ENCODE measurements at places on chromosomes 3 and 15.
A peak's percentile ranks its signal among the peaks of the same experiment; 100 is the strongest.

DNA sequence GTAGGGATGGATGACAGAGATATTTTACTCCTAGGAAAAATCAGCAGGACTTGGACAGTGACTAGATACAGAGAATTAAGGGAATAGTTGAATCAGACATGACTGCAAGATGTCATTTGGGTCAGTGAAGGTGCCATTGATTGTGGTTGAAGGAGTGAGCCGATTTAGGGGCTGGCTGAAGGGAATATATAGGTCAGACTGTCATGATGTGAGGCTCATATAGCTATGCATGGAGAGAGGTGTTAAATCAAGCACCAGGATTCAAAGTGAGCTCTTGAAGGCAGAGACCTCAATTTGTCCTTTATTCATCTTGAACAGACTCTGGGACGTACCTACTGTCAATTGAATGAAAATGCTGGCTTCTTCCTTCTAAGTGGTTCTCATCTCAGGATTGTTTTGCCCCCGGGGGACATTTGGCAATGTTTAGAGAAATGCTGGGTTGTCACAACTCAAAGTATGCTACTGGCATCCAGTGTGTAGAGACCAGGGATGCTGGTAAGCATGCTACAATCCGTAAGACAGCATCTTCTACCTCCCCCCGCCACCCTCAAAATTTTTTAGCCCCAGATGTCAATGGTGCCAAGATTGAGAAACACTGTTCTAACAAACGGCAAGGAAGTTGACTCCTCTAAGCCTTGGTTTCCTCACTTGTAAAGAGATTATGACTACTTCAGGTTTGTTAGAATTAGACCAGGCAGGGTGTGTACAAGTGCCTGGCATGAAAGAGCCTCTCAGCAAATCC is 7.8 kb downstream of the ATP2C1 start:
- no peak for DNase-seq

DNA sequence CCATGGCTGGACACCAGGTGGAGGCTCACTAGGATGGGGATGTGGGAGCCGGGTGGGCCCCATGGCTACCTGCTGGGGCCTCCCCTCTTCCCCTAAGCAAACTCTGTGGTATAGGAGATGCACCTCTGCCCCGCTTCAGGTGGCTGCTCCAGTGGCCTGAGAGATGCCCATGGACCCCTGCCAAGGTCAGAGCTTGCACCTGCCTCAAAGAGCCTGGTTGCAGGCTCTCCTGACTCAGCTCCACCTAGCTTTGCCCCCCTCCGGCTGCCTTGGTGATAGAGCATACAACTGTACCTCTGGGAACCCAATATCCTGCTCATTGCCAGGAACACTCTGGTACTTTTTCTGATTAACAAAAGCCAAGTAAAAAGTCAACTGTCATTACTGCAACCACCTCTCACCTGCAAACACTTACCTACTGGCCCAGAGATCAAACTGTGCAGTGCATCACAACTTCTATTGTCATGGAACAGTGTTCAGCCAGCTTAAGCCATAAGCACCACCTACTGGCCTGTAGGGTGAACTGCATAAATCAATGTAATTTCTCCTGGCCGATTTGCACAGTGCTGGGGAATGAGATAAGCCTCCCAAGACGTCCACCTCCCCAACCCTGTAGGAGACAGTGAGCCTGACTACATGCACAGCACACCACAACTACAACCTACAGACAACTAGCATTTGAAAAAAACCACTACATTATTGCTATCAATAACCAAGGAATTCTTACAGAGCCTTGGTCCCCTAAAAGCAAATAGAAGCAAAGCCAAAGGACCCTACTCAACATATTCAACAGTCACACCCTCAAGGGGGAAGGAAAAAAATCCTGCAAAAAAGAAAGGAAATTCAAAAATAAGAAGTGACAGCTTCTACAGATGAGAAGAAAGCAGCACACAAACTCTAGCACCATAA is 352.4 kb upstream of the ARHGEF26 start:
- peak; percentile 66 for DNase-seq

GRCh38 chr3:12752102-12752501 is 7.0 kb downstream of the TMEM40 start:
- DNase-seq = no peak

DNA sequence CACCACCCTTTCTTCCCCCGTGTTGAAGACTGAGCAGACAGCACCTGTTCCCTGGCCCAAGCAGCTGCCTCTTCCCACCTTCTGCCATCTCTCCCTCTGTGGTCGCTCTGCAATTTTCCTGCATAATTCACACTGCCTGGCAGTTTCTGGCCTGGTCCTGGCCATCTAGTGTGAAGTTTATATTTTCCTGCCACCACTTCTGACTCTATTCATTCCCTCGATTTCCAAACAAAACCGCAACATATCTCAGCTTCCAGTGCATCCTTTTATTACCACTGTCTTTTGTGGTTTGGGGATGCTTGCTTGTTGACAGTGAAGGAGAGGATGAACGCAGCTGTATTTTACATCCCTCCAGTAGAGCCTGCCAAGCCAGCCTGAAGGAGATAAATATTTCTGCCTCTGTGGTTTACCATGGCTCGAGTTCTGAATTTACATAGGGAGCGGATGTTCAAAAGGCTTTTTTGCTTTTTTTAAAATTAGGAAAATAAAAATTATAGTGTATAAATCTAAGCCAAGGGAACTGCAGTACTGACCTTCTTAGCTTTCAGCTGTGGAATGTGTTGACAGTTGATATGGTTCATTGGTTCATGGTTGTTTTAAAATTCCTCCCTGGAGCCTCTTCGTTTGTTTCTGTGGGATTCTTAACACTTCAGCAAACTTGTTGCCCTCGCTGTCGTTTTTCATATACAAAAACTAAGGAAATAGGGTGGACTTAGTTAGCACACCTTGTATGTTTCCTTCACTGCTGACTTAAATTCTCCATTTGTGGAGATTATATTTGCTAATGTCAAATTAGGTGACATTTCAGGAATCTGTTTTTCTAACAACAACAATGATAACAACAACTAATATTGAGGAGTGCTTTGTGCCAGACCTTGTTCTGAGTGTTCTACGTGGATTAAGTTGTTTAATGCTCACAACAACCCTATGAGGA is 250.5 kb downstream of the ADAMTSL3 start:
- no peak for DNase-seq

DNA sequence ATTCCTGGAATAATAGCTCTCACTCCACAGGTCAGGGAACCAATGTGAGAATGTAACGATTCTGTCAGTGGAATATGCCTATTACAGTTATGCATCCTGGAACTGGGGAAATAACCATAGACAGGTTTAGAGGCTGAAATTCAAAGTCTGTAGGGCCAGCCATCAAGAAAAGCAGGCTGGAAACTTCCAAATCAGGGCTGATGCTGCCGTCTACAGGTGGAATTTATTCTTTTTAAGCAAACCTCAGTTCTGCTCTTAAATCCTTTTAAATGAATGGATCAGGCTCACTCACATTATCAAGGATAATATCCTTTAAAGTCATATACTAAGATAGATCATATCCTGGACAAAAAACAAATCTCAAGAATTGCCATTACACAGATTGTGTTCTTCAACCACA is 699.8 kb downstream of the NR2F2 start:
- DNase-seq = no peak

GRCh38 chr3:192727032-192727847 is at the start of gene FGF12:
FGF12 (minus strand) TSS chr3:192727541.
- no peak for DNase-seq

GRCh38 chr3:120173056-120173675 is 78.9 kb upstream of the GSK3B start:
- DNase-seq = no peak

GRCh38 chr3:100634493-100635272 is 25.3 kb downstream of the ADGRG7 start:
- no peak for DNase-seq

GRCh38 chr3:185250653-185251052 is 3.2 kb downstream of the EHHADH start:
- no peak for DNase-seq

GRCh38 chr3:109643590-109643989 is 306.2 kb upstream of the DPPA4 start:
- DNase-seq = no peak

GRCh38 chr15:67267440-67267839 is 12.9 kb downstream of the IQCH start:
- DNase-seq = no peak

GRCh38 chr3:179336345-179336929 is 11.1 kb upstream of the MFN1 start:
- no peak for DNase-seq

DNA sequence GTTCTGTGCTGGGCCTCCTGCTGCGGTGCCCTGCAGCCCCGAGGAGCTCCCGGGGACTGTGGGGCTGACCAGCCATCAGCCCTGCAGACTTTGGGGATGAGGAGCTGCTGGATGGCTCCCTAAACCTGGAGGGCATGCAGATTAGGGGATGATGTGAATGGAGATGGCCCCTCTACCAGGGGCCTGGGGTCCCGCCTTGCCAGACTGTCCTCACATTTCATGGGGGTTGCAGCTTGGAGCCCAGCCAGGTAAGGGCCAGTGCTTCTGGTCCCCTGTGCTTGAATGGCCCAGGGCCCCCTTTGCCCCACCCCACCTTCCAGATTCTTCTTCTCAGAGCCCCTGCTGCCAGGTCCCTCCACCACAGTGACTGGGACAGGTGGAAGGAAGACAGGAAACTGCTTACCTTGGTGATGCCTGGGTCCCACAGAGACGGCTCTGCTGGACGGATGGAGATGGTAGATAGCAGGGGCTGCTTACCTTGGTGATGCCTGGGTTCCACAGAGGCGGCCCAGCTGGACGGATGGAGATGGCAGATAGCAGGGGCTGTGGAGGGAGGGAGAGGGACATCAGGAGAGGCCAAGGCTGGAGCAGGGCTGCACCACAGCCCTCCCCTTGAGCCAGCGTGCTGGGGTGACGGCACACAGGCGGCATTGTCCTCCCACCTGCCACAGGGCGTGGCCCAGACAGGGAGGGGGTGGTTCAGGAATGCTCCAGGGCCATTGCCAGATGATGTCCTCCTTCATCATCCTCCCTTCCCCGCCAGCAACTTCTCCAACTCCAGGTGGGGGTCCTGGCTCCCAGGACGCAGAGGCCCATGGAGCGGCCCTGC is at the start of gene SPTBN5:
SPTBN5 (minus strand) TSS at position 632 of the 829 bp plus-strand sequence; CDS start at position 76, 556 bp downstream.
- DNase-seq = no peak

DNA sequence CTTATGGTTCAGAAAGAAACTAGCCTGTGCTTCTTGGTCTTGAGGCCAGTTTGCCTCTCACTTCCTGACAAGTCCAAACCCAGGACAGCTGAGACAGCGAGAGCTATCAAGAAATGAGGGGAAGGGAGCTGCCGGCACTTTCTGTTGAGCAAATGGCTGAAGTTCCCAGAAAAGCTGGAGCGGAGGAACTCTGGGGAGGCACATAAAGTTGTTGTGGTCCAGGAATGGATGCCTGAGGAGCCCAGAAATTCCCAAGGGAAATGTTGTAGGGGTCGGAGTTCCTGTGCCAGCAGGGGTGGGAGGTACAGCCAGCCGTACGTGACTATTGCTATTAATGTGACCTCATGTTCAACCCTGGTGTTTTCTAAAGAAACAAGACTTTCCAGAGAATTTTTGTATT is 98.8 kb upstream of the TNFAIP8L3 start:
- no peak for DNase-seq

GRCh38 chr15:61331019-61331418 is 101.9 kb upstream of the RORA start:
- DNase-seq = no peak

- peak; percentile 39 for DNase-seq
Measured at GRCh38 chr3:31105438-31106077, 211.1 kb upstream of the GADL1 start.

GRCh38 chr15:69719527-69720240 is 267.1 kb downstream of the RPLP1 start:
- DNase-seq = peak; percentile 87

DNA sequence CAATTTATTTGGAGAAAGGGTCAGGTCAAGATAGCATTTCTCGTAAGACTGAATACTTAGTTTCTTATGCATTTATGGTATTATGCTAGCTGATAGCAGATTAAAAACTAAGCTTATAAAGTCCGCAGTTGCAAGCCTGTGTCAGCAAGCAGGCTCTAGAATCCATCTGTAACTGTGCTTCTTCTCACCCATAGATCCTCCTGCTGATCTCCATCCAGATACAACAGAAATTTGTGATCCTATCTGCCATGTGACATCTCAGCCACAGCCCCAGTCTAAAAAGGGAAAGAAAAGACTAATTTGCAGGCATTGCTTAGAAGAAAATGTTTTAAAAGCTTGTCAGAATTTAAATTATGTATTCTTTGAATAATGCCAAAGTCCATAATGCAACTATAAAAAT is 265.4 kb upstream of the CCDC54 start:
- DNase-seq = no peak

- no peak for DNase-seq
Measured at GRCh38 chr3:69318410-69318809, 67.5 kb downstream of the FRMD4B start.

GRCh38 chr15:77597804-77598453 is 34.8 kb downstream of the LINGO1 start:
- DNase-seq = no peak

DNA sequence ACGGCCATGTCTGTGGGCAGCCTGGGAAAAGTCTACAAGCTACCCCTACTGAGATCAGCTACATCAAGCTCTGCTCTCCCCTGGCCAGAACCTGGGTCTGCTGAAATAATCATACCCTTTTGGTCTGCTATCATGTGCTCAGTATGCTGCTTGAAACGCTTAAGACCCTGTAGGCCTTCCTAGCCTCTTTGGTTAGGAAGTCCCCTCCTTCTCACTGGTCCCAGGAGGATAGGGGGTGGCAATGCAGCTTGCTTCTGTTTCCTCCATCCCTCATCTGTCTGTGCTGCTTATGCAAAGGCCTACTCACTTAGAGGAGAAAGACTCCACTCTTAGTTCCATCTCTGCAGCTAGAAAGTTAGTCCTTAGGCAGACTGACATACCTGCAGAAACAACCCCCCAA is 118.2 kb upstream of the RASGRP1 start:
- no peak for DNase-seq

- peak; percentile 28 for DNase-seq
Measured at GRCh38 chr3:56323986-56324420, 144.3 kb downstream of the ERC2 start.

GRCh38 chr15:73944161-73945129 is 18.2 kb downstream of the LOXL1 start:
- no peak for DNase-seq

DNA sequence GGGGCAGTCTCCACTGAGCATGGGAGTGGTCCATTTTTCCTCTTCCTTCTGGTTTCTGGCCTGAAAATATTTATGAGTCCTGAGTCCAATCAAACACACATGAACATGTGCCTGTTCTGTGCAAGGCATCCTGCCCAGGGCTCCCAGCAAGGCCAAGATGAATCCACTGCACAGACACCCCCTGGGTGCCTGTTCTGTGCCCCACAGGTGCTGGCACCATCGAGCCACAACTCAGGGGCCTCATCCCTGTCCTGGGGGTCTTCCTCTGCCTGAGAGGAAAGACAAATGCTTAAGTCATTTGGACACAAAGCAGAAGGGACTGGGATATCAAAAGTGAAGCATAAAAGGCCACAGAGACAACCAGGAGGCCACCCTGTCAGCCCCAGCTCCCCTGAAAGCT is 87.4 kb upstream of the IQSEC1 start:
- no peak for DNase-seq

GRCh38 chr3:152298393-152299248 is 29.9 kb downstream of the MBNL1 start:
- DNase-seq = peak; percentile 100

Data from inflammatory macrophage (primary cell).